ENCODE measurements at places on chromosomes 6 and 20.

GRCh38 chr6:15254070-15254975 lies 8.5 kb downstream of the JARID2 start:
- DNase-seq = no peak

DNA sequence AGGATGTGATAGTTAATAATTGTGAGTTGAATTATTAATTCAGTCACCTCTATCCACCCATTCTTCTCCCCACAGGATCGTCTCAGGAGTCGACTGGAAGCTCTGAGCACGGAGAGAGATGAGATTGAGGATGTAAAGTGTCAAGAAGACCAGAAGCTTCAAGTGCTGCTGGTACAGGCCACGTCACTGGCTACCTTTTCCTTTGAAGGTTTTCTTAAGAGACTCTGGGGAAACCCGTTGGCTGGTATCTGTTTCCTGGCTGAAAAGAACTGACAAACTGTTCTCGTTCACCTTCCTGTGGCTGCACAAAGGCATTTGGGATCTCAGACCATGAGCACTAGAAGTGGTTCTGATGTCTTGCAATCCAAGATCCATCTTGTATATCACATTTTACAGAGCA lies 3.8 kb downstream of the TRIM15 start:
- DNase-seq = no peak

DNA sequence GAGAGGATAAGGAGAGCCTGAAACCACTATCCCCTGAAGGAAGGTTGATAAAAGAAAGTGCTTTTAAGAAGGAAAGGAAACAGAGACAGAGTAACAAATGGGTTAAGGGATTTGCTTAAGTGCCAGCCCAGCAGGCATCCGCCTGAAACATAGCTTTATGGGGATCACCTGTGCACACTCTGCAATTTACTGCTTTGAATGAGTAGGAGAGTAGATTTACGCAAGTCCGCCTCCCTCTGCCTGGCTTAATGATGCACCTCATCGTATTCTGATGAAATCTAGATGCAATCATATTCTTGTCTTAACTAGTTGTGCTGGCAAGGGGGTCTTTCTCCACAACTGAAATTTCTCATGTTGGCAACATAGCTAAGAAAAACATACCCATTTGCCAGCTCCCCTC lies 101.1 kb upstream of the ID4 start:
- DNase-seq = no peak

DNA sequence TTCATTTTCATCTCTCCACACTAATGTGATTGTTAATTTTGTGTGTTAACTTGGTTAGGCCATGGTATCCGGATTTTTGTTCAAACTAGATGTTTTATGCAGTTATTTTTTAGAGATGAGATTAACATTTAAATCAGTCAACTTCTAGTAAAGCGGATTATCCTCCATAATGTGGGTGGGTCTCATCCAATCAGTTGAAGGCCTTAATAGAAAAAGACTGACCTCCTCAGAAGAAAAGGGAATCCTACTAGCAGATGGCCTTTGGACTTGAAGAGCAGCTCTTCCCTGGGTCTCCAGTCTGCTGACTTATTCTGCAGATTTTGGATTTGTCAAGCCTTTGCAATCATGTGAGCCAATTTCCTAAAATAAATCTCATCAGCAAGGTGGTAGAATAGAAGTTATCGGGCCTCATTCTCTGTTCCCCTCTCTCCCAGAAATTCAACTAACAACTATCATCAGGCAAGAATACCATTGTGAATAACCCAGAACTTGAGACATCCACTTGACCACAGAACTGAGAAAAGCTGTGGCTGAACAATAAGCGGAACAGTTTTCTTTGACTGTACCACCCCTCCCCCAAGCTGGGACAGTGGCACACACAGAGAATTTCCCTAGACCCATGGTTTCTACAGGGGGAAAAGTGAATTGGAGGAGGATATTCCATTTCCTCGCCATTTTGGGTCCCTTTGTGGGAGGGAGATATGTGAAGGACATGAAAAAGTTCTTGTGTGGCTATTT lies 323.0 kb downstream of the UTRN start:
- DNase-seq = no peak

DNA sequence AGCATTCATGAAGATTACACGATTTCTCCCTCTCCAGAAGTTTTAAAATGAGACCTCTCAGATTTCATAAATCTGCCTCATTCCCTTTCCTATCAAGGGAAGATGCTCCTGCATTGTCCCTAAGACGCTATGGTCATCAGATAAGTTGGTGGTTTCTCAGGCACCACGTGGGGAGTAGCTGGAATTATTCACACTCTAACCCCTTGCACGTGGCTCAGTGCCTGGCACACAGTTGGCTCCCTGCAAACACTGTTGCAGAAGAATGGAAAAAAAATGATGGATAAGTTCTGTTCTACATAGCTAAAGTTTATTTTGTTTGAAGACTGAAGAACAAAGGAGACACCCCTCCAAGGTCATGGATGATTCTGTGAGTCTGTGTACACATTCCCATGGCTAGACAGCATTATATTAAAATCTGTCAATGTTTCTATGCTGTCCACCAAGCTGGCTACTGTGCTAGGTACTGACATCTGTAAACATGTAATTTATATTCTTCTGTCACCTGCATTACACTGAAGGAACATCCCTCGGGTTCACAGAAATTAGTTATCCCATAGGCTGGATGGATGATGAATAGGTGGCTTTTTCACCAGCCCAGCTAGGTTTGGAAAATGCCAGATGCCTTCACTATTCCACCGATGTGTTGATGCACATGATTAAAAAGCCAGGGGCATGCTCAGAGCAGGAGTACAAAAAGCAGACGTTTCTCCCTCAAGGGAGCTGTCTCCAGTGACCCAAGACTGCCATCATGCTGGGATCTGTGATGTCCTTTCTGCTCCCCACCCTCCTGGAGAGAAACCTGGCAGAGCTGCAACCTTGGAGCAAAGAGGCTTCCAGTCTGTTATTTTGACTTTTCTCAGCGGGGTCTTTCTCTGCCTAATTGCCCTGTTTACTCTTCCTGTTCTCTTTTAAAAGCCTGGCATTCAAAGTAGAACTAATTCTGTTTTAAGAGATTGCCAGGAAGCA lies 610.5 kb downstream of the UTRN start:
- DNase-seq = no peak

DNA sequence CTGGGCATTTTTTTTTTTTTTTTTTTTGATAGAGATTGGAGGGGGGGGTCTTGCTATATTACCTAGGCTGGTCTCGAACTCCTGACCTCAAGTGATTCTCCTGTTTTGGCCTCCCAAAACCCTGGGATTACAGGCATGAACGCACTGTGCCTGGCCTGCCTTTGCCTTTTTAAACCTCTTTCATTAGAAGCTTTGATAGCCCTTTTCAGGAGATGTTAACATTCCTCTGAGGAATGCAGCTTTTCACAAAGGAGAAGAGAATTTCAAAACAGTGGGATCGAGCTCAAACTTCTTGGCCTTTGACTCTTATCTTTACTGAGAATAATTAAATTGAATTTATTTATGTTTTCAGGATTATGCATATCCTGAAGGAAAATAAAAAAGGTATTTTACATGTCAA lies 31.3 kb downstream of the SLC26A8 start:
- DNase-seq = no peak

DNA sequence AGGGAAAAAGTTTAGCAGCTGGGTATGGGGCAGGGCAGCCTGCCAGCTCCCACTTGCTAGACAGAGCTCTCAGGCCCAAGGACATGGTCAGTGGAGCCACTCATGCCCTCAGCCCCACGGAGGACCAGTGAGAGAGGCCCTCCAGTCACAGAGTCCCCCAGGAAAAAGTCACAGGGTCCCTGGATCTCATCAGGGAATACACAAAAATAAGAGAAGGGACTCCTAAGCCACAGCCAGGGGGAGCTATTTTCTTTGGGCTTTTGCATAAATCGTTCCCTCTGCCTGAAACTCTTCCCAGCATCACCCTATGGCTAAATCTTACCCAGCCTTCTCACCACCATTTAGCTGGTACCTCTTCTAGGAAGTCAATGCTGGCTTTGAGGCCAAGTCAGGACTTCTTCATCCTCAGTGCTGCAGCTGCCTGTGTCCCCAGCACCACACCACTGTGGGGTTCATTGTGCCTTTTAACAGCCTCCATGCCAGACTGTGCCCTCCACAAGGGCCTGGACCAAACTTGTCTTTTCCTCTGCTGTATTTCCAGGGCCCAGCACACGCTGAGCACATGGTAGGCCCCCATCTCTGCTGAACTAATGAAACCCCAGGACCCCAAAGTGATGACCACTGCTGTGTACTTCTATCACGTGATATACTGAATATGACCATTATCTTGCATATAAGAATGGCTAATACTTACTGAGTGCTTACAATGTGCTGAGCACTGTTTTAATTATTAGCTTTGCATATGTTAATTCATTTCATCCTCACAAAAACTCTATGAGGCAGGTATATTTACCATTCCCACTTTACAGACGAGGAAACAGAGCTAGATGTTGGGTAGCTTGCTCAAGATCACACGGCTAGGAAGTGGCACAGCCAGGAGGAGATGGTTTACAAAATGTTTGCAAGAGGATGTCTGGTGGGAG lies 2.0 kb downstream of the ZNF335 start:
- DNase-seq = peak; percentile 59

- no peak for DNase-seq
Measured at GRCh38 chr6:150149146-150149545, 6.3 kb downstream of the PPP1R14C start.

GRCh38 chr6:140784573-140784972 lies 1348.2 kb upstream of the GJE1 start:
- no peak for DNase-seq

DNA sequence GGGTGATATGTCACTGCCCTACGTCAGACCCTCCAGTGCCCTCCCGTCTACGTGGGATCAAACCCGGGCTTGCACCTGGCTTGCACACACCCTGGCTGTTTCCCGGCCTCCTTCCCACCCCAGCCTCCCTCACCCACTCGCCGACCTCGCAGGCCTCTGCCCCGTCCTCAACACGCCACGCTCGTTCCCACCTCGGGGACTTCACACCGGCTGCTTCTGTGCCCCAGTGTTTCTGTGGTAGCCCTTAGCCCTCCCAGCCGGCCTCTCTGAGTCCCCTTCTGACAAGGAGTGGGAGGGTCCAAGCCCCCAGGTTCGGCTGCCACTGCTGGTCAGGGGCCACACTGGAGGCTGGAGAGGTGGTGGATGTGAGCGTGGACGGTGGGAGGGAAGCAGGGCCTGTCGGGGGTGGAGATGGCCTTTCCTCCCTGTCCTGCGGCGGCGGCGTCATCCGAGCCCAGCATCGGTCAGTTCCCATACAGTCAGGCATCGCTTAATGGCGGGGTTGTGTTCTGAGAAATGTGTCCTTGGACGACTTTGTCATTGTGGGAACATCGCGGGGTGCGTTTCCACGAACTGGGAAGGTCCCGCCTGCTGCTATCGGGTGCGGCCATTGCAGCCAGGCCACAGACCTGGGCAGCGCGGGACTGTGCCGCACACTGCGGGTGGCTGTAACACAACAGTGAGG lies 11.4 kb upstream of the KIF25 start:
- no peak for DNase-seq

DNA sequence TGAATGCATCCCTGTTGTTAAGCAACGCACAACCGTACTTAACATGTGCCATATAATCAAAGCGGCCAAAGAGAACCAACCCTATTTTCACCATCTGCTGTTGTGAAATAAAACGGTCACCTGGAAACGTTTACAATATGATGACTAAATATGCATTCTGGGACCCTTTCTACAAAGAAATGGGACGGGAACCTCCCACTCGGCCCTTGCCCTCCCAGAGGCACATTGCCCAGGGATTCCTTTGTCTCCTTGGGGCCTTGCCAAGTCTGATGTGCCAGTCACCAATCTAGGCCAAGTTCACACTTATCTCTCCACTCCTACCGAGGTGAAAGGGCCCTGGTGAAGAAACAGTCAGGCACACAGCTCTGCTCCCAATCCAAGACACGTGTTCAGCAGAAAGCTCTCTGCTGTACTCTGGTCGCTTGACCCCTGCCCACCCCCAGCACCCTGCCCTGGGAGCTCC lies 427.4 kb upstream of the JARID2 start:
- DNase-seq = no peak

DNA sequence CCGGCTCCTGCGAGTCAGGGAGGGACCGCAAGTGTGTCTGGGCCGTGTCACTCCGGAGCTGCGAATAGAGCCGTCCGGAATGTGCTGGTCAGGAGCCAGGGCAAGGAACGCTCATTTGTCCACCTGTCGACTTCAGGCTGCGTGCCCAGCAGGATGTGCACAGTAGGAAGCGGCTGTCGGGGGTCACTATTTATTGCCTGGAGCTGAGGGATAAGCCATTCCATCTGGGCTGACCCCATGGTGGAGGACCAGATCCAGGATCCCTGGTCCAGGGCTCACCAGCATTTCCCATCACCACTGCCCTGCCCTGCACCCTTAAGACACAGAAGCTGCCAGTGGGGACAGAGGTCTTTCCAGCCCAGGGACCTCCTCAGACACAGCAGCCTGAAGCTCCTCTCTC lies 14.7 kb downstream of the NTSR1 start:
- DNase-seq = no peak

DNA sequence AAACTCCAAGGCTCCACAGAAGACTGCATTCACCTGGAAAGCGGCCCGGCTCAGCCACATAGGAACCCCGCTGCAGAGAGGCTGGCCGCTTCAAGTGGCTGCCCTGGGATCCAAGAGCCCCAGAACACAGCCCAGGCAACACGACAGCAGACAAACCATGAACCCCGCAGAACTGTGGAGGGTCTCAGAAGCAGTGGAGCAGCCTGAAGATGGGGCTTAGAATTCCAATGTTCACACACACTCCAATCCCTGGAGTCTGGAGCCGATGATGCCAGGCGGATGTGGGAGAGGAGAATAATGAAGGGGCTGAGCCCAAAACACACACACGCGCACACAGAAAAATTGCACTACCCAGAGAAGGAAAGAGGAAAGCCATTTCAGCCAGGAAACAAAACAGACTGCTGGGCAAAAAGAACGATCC lies 52.4 kb downstream of the NINL start:
- DNase-seq = no peak

DNA sequence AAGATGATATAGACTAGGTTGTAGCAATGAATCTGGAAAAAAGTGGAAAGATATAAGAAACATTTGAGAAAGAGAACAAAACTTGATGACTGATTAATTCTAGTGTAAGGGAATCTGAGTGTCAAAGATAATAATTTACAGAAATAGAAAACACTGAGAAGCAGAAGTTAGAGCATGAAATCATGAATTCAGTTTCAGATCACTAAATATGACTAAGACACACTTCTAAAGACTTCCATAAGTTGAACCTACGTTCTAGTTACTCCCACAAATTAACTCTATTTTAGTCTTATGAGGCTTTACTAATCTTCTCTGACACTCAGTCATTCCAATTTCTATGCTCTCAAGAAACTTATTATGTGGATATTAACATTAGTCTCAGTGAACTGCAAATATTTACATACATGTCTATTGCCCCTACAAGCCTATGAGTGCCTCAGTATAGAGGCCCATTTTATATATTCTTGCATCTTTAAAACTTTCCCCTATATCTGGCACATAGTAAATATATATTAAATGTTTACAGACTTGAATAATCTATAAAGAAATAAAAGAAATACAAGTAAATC lies 30.4 kb downstream of the IBTK start:
- DNase-seq = no peak

GRCh38 chr6:164109770-164110140 lies 695.2 kb downstream of the QKI start:
- DNase-seq = no peak

- no peak for DNase-seq
Measured at GRCh38 chr6:100785982-100786381, 95.1 kb downstream of the ASCC3 start.

GRCh38 chr20:63652192-63652980 lies 838 bp downstream of the STMN3 start:
- no peak for DNase-seq

- no peak for DNase-seq
Measured at GRCh38 chr6:35061102-35061615, 80.0 kb downstream of the TCP11 start.

Data from foreskin melanocyte (primary cell).